ENCODE measurements at places on chromosomes 16 and 17. TPM values are rescaled to one million over a fixed set of nuclear protein-coding genes. Genes with fewer than 3 reads are reported as not detected.

Gene SLC6A4
- not detected for total RNA-seq

Gene FN3K
- total RNA-seq, result 2.2 TPM

Gene MYCBPAP
- 0.98 TPM for total RNA-seq

Gene ADAM11
- total RNA-seq, result 0.59 TPM

Gene DNAAF8
- total RNA-seq, result 0.59 TPM

Gene LPO
- not detected for total RNA-seq

Gene ZNF205
- 15.1 TPM for total RNA-seq

Gene ADORA2B
- total RNA-seq, result 27.2 TPM

Gene HSD17B2
- not detected for total RNA-seq

Gene EFNB3
- 0.37 TPM for total RNA-seq

Gene PRSS21
- total RNA-seq, result 0.59 TPM

Gene GP1BA
- total RNA-seq, result not detected

Gene DLX3
- total RNA-seq, result 0.98 TPM

Gene ASPHD1
- 2.3 TPM for total RNA-seq

Gene VASN
- total RNA-seq, result 170 TPM

Gene TP53
- 30.9 TPM for total RNA-seq

Gene KLHL10
- total RNA-seq, result under 0.01 TPM

Gene CBX4
- total RNA-seq, result 6.6 TPM

Gene NPIPB9
- 2.7 TPM for total RNA-seq

Gene CSH2
- total RNA-seq, result not detected

Gene P4HB
- 794 TPM for total RNA-seq

Gene IL34
- 0.59 TPM for total RNA-seq

Gene KRTAP2-3
- not detected for total RNA-seq

Gene KRTAP16-1
- not detected for total RNA-seq

Gene TBX2
- total RNA-seq, result 22.0 TPM

Gene MRC2
- 164 TPM for total RNA-seq

Measured in subcutaneous preadipocyte (primary cell).